ENCODE measurements at places on chromosomes 6 and 20.

DNA sequence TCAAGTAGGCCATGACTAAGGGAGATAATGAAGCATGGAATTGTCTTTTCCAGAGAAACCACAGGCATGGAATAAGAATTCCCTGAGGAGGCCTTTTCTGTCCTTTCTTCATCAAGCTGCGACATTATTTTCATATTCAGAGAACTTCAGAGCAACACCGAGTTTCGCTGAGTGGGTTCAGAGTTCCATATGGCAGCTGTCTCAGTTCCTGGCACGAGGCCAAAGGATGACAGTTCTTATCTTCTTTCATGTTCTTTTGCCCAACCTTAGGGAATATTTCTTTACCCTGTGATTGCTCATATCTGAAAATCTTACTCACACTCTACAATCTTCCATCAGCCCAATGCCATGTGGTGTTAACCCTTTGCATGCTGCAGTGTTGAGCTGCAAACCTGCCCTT is 135.3 kb upstream of the BMP2 start:
- no peak for DNase-seq

DNA sequence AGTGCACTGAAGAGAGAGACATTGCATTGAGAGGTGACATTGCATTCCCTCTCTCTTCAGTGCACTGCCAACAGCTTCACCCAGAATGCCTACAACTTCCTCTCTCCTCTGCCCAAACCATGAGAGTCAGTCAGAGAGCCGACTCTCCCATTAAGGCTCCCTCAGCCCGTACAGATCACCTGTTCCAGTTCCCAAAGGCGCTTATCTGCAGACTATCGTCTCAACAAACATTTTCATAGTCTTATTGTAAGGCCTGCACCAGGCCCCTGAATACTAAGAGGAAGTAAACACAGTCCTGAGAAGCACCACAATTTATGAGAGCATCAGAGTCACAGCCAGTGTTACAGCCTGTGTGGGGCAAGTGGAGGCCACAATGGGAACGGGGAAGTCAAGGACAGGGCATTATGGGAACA is 53.7 kb downstream of the GFOD1 start:
- no peak for DNase-seq

DNA sequence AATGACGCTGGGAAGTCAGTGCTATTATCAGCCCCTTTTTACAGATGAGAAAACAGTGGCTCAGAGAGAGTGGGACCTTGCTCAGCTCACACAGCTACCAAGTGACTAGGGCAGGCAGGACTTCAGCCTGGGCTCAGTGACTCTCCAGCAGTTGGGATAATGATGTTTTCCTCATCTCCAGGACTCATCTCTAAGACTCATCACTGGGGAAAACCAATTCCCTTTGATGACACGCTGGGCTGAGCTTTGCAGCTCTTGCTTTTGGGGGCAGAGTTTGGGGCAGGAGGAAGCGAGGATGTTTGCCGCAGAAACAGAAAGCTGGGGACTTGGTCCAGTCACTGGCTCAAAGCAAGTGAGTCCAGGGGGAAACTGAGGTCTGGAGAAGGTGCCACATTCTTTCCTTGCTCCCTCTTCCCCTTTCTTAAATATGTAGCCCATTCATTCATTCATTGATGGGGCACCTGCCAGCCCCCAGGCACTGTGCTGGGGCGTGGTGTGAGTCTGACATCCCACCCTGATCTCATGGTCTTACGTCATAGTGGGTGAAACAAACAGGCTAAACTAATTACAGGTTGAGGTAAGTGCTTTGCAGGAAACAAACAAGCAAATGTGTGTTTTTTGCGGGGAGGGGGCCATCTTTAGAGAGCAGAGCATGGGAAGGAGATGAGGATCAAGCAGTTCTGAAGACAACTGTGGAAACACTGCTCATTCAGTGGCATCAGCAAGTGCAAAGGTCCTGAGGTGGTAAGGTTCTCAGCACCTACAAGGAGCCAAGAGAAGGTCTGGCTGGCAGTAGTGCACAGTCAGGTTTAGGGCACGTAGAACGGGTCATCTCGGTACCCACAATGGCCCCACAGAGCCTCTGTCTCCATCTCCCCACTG is 74.4 kb upstream of the PMEPA1 start:
- DNase-seq, result no peak

GRCh38 chr20:20365480-20366161 is 2.3 kb upstream of the INSM1 start:
- no peak for DNase-seq

DNA sequence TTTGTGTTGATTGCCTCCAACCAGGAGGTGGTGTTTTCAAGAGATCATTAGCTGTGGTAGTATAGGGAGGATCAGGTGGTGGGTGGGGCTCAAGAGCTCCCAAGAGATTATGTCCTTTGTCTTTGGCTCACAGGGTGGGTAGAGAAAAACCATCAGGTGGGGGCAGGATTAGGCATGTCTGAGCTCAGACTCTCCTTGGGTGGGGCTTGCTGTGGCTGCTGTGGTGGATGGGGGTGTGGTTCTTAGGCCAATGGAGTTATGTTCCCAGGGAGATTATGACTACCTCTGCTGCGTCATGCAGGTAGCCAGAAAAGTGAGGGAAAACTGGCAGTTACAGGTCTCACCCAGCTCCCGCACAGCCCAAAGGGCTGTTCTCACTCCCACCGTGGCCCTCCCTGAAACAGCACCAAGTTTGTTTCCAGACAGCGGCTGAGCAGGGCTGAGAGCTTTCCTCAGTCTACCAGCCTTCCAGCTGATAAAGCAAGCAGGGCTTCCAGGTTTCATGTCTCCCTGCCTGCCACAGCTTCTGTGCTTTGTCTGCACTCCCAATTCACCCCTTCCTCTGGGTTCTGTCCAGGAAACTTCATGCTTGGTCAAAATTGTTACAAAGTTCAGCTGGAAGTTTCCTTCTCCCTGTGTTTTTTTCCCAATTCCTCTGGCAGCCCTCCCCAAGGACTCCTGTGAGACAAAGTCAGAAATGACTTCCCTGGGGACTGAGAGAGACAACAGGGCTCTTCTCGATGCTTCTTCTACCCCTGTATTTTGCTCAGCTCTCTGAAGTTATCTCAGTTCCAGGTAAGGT is 481.1 kb upstream of the MAN1A1 start:
- DNase-seq, result no peak

- no peak for DNase-seq
Observed at GRCh38 chr6:151257985-151258445, 18.2 kb downstream of the AKAP12 start.

DNA sequence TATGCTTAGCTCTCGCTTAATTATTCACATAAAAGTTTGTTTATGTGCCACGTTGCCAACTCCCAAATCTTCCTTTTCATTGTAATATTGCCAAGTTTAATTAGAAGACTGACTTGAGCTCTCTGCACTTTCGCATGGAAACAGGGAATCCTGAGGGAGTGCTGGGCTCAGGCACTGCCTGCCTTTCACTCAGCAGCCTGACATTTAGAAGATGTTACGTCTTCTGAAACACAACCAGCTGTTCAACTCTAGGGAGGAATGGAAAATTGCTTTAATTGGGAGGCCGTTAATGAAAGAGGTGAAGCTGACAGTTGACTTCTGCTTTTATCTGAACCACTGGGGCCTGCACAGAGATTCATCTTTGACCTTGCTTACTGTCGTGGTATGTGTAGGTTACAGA is 77.4 kb upstream of the MTHFD1L start:
- no peak for DNase-seq

- DNase-seq, result no peak
Observed at GRCh38 chr20:48607544-48607865, 220.3 kb downstream of the PREX1 start.

DNA sequence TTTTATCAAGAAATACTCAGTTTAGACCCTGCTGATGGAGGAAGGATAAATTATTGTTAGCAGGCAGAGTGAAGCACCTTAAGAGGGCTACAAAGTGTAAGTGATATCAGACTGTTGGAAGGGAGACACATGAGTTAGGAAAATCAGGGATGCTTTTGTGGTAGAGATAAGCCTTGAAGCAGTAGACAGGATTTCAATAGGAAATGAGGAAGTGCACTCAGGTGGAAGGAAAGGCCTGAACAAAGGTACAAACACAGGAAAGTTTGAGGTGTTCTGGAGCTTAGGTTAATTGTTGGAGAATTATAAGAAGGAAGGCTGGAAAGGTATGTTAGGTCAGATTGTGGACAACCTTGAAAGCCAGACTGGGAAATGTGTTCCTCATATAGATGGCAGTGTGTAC is 7.6 kb downstream of the CYB5R4 start:
- no peak for DNase-seq

- no peak for DNase-seq
Observed at GRCh38 chr6:166005944-166006899, 161.4 kb downstream of the TBXT start.

- no peak for DNase-seq
Observed at GRCh38 chr6:14423955-14424354, 306.4 kb downstream of the CD83 start.

- no peak for DNase-seq
Observed at GRCh38 chr6:144285798-144286502, 815 bp downstream of the UTRN start.

- DNase-seq, result no peak
Observed at GRCh38 chr6:33008944-33009861, at the start of gene HLA-DOA. Gene HLA-DOA, minus strand, starts transcription at chr6:33009591.

- DNase-seq, result no peak
Observed at GRCh38 chr20:957544-957943, 41.4 kb upstream of the ANGPT4 start.

GRCh38 chr6:28240471-28240870 is 11.6 kb downstream of the ZKSCAN4 start:
- DNase-seq, result no peak

DNA sequence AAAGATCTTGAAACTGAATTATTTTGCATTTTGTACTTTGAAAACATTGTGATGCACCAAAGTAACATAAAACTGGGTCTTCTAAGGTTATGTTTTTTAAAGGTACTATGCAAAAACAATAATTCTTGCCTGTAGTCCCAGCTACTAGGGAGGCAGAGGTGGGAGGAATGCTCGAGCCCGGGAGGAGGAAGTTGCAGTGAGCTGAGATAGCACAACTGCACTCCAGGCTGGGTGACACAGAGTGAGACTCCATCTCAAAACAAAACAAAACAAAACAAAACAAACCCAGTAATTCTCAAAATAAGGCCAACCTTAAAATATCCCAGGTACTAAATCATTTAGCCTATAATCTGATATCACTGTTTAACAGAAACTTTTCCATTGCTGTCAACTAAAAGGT is 269.6 kb downstream of the KHDC1L start:
- no peak for DNase-seq

DNA sequence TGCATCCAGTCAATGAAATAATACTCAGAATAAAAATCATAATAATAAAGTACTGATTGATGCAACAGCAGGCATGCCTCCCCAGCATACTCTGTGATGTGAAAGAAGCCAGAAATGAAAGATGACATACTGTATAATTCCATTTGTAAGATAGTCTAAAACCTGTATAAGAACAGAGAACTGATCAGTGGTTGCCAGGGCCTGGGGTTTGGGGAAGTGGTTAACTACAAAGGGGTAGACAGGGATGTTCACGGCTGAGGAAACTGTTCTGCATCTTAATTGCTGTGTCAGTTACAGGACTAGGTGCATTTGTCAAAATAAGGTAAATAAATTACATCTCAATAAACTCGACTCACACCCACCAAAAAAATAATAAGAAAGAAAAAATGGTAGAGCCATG is 81.3 kb upstream of the BMP2 start:
- no peak for DNase-seq

DNA sequence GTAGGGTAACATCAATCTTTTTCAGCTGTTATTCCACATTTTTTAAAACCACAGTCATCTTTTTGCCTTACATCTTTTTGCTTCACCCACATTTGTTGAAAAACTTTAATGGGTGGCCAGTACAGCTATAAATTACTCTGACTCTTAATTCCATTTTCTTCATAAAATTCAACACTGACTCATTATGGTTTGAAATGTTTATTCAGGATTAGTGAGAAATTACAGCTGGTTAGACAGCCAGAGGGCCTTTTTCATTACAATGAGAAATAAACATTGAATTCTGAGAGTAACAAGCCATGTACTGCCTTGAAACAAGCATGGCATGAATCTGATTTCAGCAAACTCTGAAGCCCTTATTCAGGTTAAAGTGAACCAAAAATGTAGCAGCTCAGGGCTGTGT is 19.5 kb downstream of the NDUFAF4 start:
- DNase-seq, result peak; percentile 1

GRCh38 chr20:24442909-24443308 is 26.5 kb upstream of the SYNDIG1 start:
- DNase-seq, result no peak

DNA sequence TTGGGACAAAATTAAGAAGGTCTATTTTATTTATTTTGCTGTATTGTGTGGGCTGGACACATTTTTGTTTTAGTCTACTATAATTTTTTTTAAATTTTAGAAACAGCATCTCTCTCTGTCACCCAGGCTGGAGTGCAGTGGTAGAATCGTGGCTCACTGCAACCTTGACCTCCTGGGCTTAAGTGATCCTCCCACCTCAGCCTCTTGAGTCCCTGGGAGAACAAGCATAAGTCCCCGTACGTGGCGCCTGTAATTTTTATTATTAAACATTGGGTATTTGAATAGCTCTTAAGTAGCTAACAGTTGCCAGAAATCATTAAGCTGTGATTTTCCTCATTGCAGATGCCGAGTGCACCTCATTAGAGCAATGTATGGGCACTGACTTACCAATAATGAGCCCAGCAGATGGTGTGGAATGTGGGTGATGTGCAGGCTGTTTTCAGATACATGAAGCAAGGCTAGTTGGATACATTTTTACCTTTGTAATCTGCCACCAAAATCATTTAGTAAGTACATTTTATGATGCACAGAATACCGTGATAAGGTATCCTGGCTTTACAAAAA is 10.3 kb upstream of the MAS1 start:
- DNase-seq, result no peak

DNA sequence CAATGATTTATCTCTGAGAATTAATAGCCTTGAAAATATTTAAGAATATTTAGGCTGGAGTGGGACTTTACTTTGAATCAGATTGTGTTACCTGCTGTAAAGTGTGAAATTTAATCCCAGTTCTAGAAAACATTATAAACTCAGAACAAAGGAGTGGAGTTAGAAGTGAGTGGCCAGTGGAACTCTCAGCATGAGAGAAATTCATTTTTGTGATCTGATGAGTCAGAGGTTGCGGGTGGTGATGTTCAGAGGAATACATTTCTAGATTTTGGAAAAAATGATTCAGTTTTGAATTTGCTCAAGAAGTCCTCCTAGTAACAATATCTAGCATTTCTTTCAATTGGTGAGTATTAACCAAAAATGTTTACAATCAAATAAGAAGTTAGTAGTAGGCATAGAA is 167.5 kb downstream of the ZFAND3 start:
- no peak for DNase-seq

- DNase-seq, result no peak
Observed at GRCh38 chr20:36499211-36499610, 42.1 kb upstream of the MYL9 start.

GRCh38 chr6:44179072-44179536 is 20.5 kb downstream of the CAPN11 start:
- DNase-seq, result no peak

DNA sequence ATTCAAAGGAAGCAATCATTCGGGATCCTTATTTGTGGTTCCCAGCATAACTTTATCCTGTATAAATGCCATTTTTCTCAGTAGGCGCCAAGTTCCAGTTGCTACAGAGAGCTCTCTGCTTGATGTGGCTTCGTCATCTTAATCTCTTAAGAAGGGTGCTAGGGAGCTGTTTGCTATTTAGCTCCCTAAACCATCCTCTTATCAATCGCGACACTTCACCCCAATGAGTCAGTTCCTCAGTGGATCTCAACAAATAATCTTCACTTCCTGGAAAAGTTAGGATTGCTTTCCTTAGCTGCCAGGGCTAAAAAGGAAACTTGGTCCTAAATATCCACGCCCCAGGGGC is 1.3 kb upstream of the NKAIN2 start:
- no peak for DNase-seq

All from BJ (cell line).